Aortic smooth muscle cell (primary cell): ENCODE measurements at places on chromosomes 4 and X. TPM values are rescaled to one million over a fixed set of nuclear protein-coding genes. Genes with fewer than 3 reads are reported as not detected.

The CFAP47 gene
- total RNA-seq, result 0.19 TPM in 1 of 2 replicates, not detected in the other

The PABPC1L2A gene
- not detected in 2 replicates for total RNA-seq

The SHROOM4 gene
- total RNA-seq, result 2.4 and 3.0 TPM in 2 replicates

The AVPR2 gene
- not detected in 2 replicates for total RNA-seq
